Testis (tissue), 5 donors: ENCODE measurements at places on chromosomes 2 and 18. TPM values are rescaled to one million over a fixed set of nuclear protein-coding genes. Genes with fewer than 3 reads are reported as not detected.

GRCh38 chr2:47493317-47494035, 90.5 kb downstream of the MSH2 start:
- DNase-seq = no peak

DNA sequence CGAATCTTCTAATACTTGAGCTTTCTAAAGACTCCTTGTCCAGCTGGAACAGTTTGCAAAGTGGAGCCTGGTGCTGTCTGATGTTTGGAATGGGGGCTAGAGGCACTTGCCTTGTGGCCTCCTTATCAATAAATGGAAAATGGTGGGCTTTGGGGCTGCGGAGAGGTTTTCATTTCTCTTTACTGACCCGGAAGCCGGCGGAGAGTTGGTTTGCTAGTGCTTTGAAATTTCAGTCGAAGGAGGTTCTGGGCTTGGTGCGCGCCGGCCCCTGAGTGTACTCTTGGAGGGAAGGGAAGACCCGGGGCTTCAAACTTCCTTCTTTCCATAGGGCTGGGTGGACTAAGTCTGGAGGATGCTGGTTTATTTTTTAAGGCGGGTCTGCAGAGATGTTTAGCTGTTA, 714 bp downstream of the RPIA start:
- DNase-seq = peak; percentile 20

DNA sequence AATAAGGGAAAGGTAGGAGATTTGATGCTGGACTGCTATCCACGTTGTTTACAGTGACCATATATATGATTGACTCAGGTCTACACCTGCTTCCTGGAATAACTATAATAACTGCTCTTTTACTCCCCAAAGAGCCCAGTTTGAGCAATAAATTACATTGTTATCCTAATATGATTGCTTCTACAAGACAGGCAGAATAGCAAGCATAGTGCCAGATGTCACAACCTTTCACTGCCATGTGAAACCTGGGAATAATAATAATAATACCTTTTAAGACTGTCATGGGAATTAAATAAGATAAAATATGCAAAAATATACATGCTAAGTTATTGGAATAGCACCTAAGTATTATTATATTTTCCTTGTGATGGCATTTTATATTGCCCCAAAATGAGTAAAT, 298.7 kb downstream of the GALNT13 start:
- DNase-seq = no peak

GRCh38 chr2:229835596-229836283, 86.1 kb downstream of the TRIP12 start:
- DNase-seq = no peak

DNA sequence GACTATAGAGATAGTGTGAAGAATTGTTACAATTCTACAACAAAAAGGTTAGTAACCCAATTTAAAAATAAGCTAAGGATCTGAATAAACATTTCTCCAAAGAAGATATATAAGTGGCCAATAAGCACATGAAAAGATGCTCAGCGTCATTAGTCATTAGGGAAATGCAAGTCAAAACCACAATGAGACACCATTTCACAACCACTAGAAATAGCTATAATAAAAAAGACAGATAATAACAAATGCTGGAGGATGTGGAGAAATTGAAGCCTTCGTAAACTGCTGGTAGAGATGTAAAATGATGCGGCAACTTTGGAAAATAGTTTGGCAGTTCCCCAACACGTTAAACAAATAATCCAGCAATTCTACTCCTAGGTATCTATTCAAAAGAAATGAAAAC, 366.5 kb upstream of the POU3F3 start:
- DNase-seq = no peak

DNA sequence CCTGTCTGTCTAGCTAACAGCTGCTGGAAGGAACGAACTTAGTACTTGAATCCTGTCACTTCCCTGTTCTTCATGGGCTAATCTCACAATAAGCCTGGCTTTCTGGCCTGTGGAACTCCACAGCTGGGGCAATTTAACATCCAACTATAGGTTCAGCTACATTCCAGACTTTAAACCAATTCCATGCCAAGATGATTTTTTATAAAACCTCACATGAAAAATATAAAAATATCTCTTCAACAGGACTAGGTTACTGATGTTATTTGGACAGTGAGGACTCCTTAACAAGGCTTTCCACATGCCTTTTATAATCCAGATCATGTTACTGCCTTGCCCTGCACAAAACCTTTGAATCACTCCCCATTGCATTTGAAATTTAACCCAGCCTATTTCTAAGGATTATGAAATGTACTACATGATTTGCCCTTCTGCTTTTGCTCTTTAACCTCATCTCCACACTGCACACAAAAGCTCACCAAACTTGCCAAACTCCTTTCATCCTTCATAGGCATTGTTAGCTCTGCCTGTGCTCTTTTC, 863.2 kb upstream of the CHAC2 start:
- no peak for DNase-seq

The G6PC2 gene
- total RNA-seq = 2.5 TPM
